CD4-positive, alpha-beta memory T cell (primary cell): ENCODE measurements at places on chromosomes 2 and 18.

GRCh38 chr2:73830871-73831401 is 2.2 kb downstream of the STAMBP start:
- DNase-seq, result peak; percentile 61

DNA sequence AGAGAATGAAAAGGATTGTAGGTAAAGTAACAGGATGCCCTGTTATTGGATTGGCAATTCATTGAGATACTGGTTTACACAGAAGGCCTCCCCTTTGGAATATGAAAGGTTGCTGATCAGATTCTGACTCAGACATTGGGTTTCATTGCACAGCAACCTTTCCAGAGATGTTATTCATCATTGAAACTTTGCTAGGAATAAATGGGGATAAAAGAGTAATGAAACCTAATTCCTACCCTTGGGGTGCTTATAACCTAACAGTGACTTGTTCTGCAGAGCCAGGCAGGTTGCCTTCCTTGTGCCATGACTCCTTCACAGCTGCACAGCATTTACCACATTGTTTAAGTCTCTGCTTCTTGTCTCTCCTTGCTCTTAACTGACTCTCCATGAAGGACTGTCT is 5.0 kb downstream of the NAB1 start:
- DNase-seq, result no peak

- no peak for DNase-seq
These were observed 232.7 kb upstream of the SMAD2 start for GRCh38 chr18:48162956-48163737.

DNA sequence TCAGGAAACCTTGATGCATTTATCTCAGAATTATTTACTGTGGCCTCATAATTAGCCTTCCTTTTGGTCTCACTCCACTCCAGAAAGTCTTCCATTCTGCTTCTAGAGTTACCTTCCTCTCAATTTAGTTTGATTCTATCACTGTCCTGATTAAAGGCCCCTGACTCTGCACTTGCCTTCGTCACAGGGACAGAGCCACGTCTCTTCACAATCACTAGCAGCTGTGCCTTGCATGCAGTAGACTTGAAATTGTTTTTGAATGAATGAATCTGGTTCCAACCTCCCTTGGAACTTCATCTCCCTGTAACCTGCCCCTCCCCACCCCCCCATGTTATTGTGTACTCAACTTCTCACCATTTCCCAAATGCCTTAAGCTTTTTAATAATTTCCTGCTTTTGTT is 52.4 kb downstream of the OSBPL6 start:
- no peak for DNase-seq

- DNase-seq, result no peak
These were observed 441.4 kb downstream of the NBAS start for GRCh38 chr2:15119722-15120175.

- DNase-seq, result peak; percentile 52
These were observed 2.7 kb downstream of the ID2 start for GRCh38 chr2:8684540-8684877.

DNA sequence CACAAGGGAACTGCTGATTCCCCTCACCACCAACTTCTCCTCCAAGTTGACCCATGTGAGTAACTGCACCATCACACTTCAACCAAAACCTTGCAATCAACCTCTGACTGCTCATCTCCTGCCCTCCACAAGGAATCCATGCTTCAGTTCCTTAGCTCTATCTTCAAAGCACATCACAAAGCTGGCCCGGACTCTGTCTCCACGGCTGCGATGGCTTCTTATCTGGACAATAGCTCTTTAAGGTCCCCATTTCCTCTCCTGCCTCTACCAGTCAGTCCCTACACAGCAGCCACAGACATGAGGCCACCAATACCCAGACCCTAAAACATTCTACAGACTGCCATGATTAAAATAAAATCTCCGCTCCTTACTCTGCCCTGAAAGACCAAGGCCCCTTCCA is 25.7 kb downstream of the MBOAT2 start:
- DNase-seq, result no peak

DNA sequence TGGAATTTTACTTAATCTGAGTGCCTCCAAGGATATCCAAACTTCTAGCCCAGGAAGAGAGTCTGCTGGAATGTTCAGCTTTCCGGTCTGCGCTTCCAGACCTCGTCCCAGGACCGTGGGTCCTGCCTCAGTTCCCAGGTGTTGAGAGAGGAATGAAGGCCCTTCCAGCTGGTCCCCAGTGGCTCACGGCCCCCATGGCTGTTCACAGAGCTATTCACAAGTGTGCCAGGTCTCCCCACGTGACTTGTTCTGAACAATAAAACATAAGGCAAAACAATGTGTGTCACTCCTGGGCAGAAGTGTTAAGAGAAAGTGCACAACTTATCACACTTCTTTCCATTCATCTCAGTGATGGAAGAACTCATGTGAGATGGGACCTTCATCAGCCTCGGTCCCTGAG is 20.1 kb upstream of the TEX51 start:
- DNase-seq, result no peak

DNA sequence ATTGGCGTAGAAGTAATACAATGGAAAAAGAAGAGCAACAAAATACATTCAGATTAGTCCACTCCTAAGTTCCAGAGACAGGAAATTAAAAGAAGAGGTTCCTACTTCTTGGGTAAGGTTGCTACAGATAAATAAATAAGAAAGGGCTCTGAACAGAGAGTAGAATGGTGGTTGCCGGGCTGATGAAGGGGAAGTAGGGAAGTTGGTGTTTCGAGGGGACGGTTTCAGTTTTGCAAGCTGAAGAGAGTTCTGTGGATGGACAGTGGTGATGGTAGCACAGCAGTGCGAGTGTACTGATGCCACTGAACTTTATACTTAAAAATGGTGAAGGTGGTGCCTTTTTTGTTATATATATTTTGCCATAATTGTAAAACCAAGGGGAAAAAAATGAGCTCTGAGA is 48.2 kb downstream of the CABYR start:
- DNase-seq, result no peak

DNA sequence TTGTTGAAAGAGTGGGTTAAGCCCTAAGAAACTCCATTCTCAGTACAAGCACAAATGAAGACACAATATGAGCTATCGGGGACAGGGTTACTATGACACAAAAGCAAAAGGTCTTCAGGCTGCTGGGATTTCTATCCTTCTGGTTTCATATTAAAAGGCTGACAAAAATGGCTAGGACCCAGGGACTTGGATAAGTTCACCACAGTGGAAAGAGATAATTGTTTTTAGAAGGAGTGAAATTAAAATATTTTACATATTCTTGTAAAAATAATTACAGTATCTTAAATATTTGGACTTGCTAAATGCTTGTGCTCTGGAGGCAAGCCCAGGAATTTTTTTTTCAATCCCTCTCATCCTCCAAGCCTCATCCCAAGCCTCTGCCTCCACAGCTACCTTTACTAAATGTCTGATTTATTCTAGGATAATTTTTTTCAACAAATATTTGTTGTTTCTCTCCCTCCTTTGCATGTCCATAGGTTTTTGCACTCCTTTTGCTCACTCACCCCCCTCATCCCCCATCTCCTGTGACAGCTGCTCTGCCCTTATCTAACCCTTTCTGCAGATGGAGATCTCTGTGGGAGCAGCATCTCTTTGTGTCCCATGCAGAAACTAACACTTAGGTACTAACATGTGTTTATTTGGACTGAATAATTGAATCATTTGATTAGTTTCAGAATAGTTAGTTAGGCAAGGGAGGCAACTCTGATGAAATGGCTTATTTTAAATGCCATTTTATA is 47.8 kb upstream of the NABP1 start:
- no peak for DNase-seq

- no peak for DNase-seq
These were observed 894.4 kb downstream of the BCL11A start for GRCh38 chr2:59658906-59659635.

DNA sequence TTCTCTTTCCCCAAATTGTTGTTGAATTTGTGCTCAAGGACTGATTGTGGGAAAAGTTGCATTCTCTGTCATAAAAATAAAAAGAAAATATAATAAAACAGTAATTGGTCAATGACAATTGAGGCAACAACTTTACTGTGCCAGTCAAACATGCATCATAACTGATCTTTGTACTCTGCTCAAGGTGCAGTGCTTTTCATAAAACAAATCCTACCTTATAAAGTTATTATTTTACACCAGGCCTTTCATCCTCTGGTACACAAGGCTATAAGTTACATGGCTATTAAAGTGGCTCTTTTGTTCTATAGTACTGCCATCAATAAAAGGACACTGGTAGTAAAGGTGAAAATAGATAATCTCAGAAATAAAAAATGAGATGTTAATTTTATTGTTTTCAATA is 761.9 kb downstream of the SATB2 start:
- DNase-seq, result no peak

DNA sequence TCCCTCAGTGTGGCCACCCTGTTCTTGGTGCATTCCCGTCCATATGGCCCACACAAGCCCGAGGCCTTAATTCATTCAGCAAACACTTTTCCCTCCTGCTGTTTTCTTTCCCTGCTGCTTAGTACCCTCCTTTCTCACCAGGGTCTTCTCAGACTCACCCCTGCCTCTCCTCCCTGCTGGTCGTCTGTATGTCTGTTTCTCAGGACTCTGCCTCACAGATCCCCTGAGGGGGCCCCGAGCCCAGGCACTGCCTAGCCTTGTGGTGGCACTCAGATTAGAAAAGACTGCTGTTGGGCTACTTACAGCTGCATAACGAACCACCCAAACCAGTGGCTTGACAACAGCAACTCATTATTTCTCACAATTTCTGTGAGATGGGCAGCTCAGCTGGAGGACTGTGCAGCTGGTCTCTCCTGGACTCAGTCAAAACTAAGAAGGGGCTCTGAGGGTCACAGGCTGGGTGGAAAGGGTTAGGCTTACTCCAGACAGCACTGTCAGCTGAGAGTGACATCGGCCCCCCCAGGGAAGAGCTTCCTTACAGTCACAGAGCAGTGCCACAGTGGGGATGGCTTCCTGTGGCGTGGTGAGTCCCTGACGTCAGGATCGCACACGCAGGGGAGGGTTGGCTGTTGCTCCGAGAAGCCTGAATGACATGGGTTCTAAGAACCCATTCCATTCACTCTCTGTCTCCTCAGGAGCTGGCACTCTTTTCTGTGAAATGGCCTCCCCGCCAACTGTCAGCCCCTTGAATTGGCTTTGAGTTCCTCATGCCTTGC is 139.0 kb downstream of the UXS1 start:
- DNase-seq, result no peak

DNA sequence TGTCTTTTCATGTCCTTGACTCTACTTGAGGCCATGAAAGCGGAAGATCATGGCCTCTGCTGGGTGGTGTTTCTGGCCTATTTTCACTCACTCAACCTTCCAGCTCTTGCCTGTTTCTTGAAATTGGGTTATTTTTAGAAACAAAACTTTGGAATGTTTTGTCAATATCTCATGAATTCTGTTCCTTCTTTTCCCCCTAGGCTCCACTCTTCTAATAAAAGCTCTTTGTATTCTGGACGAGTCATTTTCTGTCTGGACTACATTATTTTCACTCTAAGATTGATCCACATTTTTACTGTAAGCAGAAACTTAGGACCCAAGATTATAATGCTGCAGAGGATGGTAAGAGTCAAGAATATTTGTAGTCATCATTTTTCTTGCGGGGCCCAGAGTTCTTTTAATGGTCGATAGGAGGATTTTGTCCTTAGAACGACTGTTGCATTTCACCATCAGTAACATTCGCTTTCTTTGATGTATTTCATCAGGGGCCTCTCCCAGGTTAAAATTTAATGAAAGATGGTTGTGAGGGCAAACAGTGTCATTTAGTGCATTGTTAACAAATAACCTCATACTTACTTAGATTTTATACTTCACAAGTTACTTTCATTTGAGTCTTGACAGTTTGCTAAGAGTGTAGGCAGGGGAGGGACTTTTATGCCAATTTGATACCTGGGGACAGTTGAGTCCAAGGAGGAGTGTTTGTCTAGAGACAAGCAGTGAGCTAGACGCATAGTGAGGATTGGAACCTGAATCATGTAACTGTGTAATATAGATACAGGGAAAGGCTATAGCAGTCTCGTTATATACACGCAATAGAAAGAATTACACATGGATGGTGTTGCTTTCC is 64.6 kb downstream of the TRPM8 start:
- DNase-seq, result no peak

GRCh38 chr2:23446916-23447315 is 61.9 kb downstream of the KLHL29 start:
- no peak for DNase-seq

DNA sequence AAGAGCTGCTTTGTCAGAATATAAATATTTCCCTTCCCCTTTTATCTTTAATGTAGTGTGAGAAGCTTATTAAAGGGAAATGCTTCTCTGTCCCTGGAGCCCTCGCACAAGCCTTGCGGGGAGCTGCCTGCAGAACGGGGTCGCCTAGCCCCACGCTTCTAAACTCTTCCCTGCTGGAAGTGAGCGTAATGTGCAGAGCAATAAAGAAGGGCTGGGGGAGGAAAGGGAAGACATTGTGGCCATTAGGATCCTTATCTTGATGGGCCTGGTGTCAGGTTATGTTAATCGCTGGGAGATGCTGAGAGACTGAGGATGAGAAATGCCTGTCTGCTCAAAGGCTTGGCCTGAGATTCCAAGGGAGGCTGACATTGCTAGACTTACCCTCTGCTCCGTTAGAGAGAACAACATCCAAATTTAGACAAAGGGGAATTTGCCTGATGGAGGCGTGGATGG is 18.9 kb upstream of the FZD7 start:
- no peak for DNase-seq

- no peak for DNase-seq
These were observed 1434.4 kb downstream of the LRP1B start for GRCh38 chr2:140696449-140696848.

- no peak for DNase-seq
These were observed 76.0 kb upstream of the KLHL14 start for GRCh38 chr18:32848826-32849225.

DNA sequence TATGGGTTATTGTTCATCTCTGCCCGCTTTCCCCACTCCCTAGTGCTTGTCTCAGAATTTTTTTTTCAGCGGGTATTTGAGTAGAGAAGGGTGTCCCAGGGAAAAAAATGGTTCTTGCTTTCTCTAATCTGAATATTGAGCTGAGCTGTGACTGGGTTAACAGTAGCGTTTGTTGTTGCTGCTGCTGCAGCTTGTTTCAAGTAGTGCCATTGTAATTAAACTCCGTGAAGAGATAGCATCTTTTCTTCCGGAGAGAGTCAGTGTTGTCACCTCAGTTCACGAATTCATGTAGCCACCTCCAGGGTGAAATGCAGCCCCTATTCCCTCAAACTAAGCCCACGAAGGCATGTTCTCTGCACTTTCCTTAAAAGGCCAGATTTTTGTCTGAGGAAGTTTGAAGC is 1.5 kb upstream of the AAK1 start:
- DNase-seq, result peak; percentile 73

- DNase-seq, result no peak
These were observed 47.1 kb downstream of the KCMF1 start for GRCh38 chr2:85018049-85018447.

GRCh38 chr2:37558623-37559022 is 112.8 kb downstream of the CDC42EP3 start:
- DNase-seq, result no peak

- no peak for DNase-seq
These were observed 95.7 kb downstream of the ICOS start for GRCh38 chr2:204032301-204032700.

GRCh38 chr18:58552896-58553295 is 76.0 kb downstream of the ALPK2 start:
- no peak for DNase-seq

- no peak for DNase-seq
These were observed 51.8 kb upstream of the CYRIA start for GRCh38 chr2:16717477-16717876.

GRCh38 chr2:154381931-154382794 is 316.3 kb upstream of the KCNJ3 start:
- no peak for DNase-seq

GRCh38 chr2:144935736-144936135 is 415.8 kb upstream of the ZEB2 start:
- DNase-seq, result no peak
